ENCODE measurements at places on chromosomes 7 and 10.

DNA sequence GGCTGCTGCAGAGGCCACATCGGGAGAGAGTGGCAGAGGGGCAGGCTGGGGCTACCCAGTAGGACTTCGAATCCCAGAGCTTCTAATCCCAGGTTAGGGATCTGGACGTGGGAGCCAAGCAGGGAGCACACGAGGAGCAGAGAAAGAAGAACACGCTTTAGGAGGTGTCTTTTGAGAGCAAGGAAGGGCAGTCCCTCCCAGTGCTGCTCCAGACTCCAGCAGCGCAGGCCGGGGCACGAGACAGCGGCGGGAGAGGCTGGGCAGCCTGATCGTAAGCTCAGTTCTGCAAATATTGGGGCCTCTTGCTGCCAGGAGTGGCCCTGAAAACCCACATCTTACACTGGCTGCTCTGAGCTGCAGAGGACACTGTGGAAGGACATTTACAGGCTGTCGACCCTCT, 75.9 kb downstream of the HIPK2 start:
- DNase-seq, result no peak

GRCh38 chr10:85490431-85490830, 876.2 kb downstream of the GRID1 start:
- no peak for DNase-seq

DNA sequence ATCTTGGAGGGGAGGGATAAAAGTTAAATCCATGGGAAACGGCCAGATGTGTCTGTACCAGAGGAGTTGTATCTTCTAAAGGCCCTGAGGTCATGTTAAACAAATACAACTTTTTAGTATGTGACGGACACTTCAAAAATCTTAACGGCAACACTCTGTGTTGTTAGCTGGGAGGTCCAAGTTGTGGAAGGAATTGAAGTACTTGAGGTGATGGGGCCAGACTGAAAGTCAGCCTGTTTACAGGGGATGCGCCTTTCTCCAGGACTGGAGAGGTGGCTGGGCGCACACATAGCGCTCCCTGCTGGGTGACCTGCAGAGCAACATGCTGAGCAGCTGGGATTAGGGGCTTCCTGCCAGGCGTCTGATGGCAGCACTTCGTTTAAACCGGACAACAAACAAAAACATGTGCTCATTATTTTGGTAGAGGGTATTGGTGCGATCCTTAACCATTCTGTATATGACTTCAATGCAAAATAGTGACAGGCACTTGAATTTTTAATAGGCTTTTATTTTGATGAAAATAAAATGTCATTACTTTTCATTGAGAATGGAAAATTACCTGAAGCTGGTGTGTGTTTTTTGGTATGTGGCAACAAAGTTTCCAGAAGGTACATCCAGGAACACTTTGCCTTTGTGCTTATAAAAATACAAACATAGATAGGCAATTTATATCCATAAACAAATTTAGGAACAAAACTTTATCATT, 198.2 kb downstream of the MLLT10 start:
- peak; percentile 83 for DNase-seq

- DNase-seq, result no peak
Observed at GRCh38 chr7:127628445-127628844, 10.5 kb upstream of the PAX4 start.

DNA sequence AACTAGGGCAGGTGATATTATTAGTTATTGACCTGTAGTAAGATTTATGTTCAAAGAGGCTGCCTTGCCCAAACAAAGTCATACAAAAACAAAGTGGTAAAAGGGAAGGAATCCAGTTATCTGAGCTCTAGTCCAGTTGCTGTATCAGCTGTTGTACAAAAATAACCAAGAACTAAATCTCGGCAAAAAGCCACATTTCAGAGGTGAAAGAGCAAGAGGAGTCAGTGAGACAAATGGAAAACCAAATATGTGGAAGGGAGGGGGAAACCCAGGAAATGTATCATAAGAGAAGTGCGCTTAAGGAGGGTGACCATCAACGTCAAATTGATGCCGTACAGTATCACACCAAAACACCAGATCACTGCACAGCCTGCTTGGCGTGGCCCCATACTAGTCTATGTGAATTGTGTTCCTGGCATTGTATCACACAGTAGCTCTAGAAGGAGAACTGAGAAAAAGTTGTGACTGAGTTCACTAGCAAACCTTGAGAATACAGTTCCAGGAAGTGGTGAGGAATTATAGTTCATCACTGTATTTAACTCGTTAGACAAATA, 6.4 kb downstream of the AGBL3 start:
- no peak for DNase-seq

- DNase-seq, result peak; percentile 13
Observed at GRCh38 chr10:118374404-118374803, 32.3 kb upstream of the FAM204A start.

- DNase-seq, result no peak
Observed at GRCh38 chr7:98807068-98808048, 62.5 kb downstream of the TMEM130 start.

DNA sequence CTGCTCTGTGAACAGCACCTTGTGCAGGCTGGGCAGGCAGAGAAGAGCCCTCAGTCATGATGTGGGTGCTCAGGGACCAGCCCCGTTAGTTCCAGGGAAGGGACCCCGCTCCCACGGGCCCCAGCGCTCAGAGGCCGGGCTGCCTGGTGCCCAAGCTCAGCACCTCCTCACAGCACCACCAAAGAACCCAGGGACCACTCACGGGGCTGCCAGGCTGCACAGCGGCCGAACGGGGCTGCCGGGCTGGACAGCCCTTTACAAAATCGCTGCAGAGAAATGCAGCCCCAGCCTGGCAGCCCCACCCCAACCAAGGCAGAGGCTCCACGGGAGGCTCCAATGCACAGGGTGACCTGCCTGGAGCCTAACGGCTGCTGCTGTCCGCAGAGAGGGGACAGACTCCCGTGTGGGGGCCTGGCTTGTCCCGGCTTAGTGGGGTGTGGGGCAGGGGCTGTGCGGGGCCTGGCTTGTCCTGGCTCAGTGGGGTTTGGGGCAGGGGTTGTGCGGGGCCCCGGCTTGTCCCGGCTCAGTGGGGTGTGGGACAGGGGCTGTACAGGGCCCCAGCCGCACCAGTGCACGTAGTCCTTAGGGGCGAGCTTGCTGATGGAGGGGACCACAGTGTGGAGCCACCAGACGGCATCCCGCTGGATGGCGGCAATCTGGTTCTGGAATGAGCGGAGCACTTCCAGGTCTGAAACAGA, 9.2 kb downstream of the INTS1 start:
- no peak for DNase-seq
